ENCODE measurements at places on chromosomes 2 and 18.

- DNase-seq, result no peak
Observed at GRCh38 chr2:24969784-24970183, 2.0 kb downstream of the DNAJC27 start.

DNA sequence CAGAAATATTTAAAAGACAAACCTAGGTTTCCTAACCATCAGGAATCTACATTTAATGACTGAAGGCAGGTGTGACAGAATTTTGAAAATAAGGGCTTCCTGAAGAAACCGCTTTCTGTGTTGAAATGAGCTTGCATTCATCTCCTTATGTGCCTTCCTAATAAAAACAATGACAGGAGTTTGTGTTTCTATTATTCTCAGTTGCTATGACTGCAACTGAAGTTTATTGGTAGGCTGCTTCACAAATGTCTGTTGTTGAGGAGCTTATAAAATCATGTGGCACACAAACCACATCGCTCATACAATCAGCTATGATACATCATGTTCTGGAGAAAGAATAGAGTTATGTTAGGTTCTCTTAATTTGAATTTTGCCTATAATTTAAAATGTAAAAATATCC lies 362.7 kb upstream of the SLC8A1 start:
- no peak for DNase-seq

- no peak for DNase-seq
Observed at GRCh38 chr2:20023688-20024087, 11.2 kb upstream of the MATN3 start.

GRCh38 chr2:68660658-68661057 lies 17.3 kb downstream of the PROKR1 start:
- no peak for DNase-seq

- no peak for DNase-seq
Observed at GRCh38 chr2:226578879-226579278, 220.7 kb downstream of the IRS1 start.

- DNase-seq, result no peak
Observed at GRCh38 chr2:155310589-155310988, 612.1 kb downstream of the KCNJ3 start.

GRCh38 chr2:2849464-2850217 lies 518.6 kb upstream of the MYT1L start:
- no peak for DNase-seq

DNA sequence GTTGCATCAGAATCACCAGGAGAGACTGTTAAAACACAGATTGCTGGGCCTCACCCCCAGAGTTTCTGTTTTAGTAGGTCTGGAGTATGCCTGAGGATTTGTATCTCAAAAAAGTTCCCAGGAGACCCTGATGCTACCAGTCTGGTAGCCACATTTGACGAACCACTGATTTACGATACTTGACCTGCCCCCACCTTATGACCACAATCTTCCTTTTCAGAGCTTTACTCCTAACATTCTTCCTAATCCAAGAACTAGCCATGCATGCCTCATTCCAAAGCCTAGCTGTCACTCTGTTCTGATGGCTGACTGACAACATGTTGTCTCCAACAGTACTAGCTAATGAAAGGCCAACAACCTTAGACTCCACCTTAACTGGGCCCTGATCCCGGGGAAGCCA lies 191.4 kb downstream of the MBD2 start:
- no peak for DNase-seq

DNA sequence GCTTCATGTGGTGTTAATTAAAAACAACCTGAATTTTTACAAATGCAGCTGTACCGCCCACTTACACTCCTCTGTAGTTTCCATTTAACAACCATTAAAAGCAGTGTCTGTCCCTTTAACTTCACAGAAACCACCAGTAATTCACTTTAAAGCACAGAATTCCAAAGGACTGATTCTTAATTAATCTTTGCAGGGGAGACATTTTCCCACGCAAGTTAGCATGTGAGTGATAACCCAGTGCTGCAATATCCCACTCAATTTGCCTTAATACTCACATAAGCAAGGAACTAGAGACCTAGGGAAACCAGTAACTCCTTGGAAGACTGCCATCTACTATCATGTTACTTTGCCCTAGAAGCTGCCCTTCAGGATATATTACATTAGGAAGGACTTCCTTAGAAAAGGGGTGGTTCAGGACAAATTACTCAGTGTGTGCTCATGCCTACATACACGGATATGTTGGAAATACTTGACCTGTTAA lies 102.3 kb downstream of the OSR1 start:
- no peak for DNase-seq

- DNase-seq, result no peak
Observed at GRCh38 chr2:96869281-96869821, 529 bp downstream of the SEMA4C start.

- DNase-seq, result no peak
Observed at GRCh38 chr2:119552902-119553301, 8.7 kb downstream of the CFAP221 start.

DNA sequence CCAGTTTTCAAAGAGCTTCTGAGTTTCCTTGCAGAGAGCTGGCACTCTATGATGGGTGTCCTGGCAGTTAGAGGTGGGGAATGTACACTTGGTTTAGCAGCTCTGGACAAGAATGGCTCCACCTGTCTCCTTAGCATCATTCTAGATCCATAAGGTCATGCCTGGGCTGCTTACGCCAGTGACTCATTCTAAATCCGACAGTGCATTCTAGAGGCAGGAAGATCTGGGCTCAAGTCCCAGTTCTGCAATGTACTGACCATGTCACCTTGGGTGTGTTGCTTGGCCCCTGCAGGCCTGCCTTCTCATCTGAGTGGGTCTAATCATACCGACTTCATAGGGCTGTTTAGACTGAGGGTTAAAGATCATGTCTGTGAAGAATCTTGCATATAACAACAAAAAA lies 46.5 kb downstream of the PTGR3 start:
- DNase-seq, result no peak

GRCh38 chr2:2557475-2557874 lies 226.4 kb upstream of the MYT1L start:
- no peak for DNase-seq

- no peak for DNase-seq
Observed at GRCh38 chr2:237721458-237721857, 77.1 kb upstream of the RBM44 start.

- no peak for DNase-seq
Observed at GRCh38 chr2:196504788-196505187, 134.7 kb upstream of the CCDC150 start.

GRCh38 chr2:73214120-73215035 lies at the start of gene SMYD5:
TSS of gene SMYD5 (plus strand) at chr2:73214245. CDS start at chr2:73214267, 22 bp downstream.
- DNase-seq, result peak; percentile 82

DNA sequence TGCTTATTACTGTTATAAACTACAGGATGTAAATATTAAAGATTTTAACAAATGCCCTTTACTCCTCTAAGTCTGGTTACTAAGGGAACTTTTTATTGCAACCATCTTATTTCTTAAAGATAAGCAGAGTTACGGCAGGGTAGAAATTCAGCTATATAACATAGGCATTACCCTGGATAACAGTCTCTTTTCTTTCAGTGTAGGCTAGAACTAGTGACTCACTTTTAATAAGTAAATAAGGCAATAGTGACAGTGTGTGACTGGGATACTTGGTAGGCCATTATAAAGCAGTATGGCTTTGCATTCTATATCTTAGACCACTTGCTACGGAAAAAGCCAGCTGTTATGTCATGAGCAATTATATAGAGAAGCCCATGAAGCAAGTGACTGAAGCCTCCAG lies 1041.0 kb upstream of the NRXN1 start:
- DNase-seq, result no peak

DNA sequence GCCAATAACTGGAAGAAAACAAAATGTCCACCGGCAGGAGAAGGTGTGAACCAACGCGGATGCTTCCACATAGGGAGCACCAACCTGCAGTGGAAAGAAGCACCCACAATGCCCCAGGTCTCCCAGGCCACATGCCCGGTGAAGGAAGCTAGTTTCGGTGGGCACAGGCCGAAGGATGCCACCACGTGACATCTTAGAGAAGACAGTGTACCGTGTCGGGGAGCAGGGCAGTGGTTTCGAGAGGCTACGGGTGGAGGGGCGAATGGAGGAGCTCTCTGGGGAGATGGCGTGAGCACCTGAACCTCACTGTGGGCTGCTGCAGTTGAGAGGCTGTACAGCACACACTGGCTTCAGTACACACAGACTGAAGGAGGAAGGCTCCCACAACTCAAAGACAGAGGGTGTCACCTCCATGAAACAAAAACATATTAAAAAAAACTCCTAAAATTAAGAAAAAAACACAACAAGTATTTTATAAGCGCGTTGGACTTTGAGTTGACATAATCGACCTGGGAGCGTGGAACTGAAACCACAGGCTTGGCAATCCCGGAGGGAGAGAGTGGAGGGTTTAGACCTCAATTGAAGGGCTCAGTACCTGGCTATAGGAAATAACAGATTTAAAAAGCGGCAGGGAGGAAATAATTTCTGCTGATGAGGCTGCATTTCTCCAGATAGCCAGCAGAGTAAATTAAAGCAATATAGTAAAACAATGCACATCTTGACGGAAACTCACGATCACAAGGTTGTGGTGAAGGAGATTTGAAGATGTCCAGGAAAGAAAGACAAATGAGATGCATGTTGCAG lies 160.1 kb downstream of the RTP5 start:
- no peak for DNase-seq

- no peak for DNase-seq
Observed at GRCh38 chr2:121541495-121541894, 10.8 kb downstream of the RNU4ATAC start.

- no peak for DNase-seq
Observed at GRCh38 chr2:37422816-37423215, 78.4 kb downstream of the QPCT start.

DNA sequence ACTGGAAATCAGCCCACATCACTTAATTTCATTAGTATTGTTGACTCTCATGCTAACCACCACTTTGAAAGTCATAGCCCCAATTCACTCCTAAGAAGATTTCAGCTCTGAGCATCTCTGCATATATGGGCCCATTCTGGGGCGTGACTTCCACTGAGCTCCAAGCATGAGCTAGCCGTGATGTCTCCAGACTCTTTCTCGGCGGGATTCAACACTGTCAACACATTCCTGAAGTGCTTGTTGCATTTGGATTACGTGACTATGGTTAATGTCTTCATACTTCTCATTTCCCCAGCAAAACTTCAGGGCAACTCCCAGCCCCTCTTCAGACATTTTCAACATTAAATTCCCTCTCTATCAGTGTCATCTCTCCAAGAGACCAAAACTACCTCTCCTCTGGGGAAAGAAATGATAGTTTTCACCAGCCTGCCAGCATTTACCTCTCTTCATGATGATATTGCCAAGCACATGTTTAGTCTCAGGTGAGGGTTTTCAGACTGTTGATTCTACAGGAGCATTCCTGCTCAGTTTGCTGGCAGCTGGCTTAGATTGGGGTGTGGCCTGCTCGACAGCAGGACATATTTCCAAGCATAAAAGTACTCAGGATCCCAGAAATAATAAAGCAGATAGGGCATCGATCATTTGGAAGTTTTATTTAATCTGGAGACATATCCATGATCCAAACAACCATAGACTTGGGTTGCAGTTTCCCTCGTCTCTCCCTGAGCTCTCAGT lies 81.7 kb downstream of the FEZ2 start:
- no peak for DNase-seq

DNA sequence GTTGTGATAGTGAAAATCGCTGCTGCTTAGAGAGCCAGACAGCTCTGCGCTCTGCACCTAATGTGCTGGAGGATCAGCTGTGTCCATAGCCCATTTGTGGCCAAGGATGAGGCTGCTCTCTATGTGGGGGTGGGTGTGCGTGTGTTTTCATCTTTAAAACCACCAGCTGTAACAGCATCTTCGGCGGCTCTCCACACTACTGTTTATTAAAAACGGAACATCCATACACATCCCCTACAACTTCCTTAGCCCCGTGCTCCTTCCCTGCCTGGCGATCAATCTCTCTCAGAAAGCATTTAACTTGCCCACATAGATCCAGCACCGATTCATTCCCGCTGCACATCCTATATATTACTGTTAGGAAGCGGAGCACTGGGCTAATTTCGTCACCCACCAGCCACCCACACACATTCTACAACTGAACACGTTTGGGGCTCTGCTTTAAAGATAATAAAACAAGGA lies 1.6 kb downstream of the CELF4 start:
- DNase-seq, result no peak

DNA sequence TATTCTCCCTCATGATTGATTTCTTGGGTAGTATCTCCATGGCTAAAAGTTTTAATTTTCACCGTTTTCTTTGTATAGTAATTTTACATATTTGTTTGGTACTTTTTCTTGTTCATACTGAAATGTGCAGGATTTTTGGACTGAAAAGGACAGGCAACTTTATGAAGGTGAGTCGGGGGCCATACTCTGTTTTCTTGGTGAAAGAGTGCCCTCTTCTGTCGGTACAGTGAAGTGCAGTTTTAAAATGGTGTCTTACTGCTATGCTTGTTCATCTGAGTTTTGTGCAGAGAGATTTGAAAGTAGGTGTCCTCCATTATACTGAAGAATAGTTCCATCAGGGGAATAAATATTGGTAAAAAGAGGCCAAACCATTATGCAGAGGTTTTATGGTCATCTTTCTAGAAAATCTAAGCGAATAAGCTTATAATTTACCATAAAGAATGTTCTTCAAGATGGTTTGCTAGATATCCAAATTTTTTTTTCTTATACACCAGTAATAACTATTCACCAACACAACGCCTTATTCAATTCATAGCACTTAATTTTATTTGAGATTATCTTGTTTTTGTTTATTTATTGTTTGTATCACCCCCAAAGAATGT lies 8.7 kb upstream of the SERPINB13 start:
- DNase-seq, result no peak

GRCh38 chr2:219272356-219272755 lies 6.8 kb upstream of the DNAJB2 start:
- no peak for DNase-seq

DNA sequence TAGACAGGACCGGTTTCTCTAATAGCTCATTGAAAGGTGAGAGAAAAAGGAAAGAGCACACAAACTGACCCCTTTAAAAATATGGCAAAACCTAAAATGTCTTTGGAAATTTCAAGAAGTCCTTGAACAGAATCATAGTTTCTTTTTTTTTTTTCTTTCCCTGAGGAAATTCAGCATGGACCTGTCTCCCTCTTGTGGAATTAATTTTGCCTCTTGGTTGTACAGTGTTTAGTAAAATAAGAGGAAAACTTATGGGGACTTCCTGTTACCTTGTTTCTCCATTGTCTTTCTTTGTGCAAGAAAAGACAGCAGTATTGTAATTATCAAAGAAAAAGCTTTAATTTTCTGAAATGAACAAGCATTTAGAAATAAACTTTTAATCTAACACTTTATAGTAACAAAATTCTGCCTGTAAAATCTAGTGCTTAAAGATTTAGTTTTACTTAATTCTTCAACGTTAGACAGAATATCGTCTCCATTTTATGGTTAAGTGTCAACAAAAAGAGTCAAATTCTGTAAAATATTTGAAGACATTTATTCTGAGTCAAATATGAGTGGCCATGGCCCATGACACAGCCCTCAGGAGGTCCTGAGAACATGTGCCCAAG lies 176.3 kb upstream of the NABP1 start:
- no peak for DNase-seq

Measured in stimulated activated CD8-positive, alpha-beta memory T cell treated with anti-CD3 and anti-CD28 coated beads, Interleukin-2, amount 100 ng/mL, for 48 hours (primary cell).